ENCODE measurements at places on chromosomes 2 and 18.

DNA sequence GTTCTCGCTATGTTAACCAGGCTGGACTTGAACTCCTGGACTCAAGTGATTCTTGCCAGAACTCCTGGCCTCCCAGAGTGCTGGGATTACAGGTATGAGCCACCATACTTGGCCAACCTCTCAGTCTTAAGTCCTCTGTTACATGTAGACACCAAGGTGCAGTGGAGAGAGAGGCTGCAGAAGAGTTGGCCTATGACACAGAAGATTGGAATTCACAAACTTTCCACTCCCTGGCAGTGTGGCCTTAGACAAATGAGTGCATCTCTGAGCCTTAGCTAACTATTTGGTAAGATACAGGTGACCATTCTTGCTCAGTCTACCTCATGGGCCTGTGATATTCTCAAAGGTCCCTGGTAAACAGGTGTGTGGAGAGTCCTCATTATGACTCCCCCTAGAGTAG lies 159.7 kb downstream of the MYCN start:
- no peak for DNase-seq

GRCh38 chr2:221653182-221653581 lies 81.1 kb upstream of the EPHA4 start:
- no peak for DNase-seq

- peak; percentile 24 for DNase-seq
These were observed 175.3 kb upstream of the EPHA4 start for GRCh38 chr2:221747289-221747972.

DNA sequence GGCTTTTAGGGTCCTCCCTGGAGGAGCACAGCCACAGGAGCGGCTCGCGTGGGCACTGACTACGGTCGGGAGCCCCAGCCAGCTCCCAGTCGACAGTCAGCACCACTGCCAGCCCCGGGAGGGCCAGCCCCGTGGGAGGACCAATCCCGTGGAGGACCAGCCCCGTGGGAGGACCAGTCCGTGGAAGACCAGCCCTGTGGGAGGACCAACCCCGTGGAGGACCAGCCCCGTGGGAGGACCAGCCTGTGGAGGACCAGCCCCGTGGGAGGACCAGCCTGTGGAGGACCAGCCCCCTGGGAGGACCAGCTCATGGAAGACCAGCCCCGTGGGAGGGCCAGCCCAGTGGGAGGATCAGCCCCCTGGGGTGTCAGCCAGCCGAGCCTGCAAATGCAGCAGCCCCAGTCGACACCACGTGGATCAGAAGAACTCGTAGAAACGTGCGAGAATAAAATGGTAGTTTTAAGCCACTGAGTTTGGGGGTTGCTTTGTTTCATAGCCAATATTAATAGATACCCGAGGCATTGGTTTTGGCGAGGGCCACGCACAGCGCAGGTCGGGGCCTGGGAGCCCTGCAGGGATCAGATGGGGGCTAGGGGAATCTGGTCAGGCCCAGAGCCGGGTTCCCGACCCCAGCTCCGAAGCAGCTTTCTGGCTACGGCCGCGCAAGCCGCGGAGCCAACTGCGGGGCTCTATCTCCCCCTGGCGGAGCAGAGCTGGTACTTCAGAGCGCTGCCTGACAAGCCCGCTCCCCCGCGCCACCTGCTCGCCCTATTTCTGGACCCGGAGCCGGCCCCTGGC lies 73.0 kb downstream of the TEX51 start:
- DNase-seq, result peak; percentile 82

DNA sequence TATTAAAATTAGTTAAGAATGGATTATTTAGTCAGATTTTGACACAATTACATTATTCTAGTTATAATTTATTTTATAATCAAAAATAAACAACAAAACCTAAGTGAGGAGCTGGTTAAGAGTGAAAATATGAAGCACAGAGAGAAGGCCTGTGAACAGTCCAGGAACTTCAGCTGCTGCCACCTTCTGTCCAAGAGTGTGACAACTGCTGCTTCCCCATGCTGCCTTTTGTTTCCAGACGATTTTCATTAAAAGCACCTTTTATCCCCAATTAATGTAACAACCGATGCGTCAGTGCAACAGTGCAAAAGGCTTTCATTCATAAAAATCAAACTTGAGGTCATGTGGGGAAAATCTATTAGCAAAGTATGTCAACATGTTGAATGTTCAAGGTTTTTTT lies 363.6 kb downstream of the CTNNA2 start:
- DNase-seq, result no peak

DNA sequence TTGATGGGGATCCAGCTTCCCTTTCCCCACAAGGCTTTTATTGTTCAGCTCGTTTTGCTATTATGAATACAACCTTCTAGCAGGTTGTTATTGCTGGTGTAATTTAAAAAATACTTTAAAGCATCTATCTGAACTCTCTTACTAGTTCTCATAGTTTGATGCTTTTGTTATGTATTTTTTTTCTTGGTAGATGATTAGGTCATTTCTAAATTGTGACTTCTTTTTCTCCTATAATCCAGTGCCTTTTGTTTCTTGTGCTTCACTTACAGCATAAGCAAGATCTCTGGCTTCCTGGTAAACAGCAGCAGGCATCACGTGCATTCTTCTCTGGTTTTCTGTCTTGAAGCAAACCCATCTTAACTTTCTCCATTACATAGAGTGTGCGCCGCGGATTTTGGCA lies 96.1 kb downstream of the FAM168B start:
- no peak for DNase-seq

DNA sequence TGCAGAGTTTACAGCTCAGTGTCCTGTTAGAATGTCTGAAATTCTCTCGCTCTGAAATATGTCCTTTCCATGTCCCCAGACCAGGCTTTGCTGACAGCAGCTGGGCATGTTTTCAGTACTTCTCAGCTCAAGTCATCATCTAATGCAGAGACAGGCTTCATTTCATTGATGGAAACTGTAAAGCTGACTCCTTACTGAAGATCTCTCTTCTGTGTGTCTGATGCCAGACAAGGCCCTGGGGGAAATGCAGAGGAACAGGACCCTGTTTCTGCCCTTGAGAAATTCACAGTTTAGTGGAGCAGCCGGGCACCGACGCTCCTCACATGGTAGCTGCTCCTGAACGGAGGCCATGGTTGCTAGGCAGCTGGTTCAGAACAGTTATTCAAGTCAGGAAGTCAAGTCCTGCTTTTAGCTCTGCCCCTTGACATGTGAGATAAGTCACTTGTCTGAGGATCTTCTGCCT lies 24.6 kb upstream of the FZD7 start:
- no peak for DNase-seq

DNA sequence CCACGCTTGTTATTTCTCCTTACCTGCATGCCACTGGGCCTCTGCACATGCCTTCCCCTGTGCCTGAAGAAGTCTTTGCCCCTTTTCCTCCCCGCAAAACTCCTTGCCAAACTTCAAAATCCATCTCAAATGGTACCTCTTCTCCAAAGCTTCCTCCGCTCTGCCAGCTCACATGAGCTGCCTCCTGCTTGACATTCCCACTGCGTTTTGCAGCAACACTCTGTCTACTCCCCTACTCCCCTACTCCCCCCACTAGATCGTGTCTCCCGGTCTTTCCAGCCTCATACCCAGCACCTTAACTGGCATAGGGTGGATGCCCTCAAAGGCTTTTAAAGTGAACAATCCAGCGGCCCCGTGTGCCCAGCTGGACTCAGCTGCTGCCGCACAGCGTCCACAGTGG lies 65.8 kb downstream of the TNS1 start:
- DNase-seq, result no peak

- no peak for DNase-seq
These were observed 163.0 kb downstream of the MREG start for GRCh38 chr2:215850380-215850779.
